Occipital lobe (tissue), 3 donors: ENCODE measurements at places on chromosomes 5 and 9. TPM values are rescaled to one million over a fixed set of nuclear protein-coding genes. Genes with fewer than 3 reads are reported as not detected.

DNA sequence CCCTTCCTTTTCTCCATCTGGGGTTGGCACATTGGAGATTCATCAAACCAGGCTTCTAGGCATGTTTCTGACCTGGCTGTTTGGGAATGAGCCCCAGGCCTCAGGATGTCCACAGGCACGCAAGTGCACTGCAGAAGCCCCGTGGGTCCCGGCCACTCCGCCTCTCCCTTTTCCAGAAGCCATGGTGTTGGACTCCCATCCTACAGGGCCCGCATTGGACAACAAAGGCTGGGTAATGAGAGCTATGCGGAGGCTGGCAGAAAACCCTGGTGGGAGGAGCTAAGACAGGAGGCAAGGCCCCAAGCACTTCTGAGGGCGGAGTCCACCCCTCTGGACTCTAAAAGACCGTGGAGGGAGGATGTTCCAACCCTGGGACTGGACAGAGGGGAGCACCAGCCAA lies 160.6 kb downstream of the OLFM1 start:
- no peak for DNase-seq

DNA sequence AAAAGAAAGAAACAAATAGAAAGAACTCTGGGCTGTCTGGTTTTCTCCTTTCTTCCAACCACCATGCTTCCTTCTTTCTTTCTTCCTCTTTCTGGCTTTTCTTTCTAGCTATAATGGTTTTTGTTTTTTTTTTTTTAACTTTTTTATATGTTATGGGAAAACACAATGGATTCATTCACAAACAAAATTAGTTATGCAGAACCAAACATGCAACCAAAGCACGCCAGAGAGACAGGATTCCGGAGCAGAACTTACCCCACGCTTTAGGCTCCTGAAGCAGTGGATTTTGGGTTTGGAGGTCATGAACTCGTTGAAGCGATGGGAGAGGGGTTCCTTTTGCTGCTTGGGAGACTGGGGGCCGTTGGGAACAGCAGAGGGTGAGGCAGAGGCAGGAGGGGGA lies 88.3 kb downstream of the USP20 start:
- no peak for DNase-seq

GRCh38 chr5:3331819-3332218 lies 263.8 kb upstream of the IRX1 start:
- no peak for DNase-seq

DNA sequence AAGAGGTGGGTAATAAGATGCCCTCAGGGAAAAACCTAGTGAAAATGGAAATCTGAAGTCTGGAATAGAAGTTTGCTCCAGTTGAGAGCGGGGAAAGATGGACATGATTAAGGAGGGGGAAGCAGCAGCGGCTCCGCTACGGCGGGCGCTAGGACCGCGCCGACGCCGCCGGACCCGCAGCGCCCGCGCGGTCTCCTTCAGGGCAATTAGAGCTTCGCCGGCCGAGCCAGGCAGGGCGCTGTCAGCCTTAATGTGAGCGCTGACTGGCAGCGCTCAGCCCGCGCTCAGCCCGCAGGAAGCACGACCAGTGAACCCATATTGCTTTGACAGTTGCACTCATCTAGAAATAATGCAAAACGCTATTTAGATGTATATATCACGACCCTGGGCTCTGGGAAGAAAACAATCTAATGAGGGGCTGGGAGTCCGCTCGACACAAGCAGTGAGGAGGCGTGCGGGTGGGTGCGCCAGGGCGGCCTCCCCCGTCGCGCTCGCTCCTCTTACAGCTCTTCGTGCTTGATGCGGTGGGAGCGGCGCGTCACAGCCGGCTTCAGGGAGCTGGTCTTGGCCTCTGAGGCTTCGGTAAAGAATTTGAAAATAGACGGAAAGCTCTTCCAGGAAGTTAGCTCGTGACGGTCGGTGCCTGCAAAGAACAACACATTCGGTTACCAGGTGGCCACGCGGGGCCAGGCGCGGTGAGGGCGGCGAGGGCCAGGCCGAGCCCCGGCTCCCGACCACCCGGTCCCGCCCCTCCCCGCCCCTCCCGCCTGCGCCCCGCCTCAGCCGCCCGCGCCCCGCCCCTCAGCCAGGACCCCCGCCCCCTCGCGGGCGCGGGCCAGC lies 37.7 kb downstream of the NR2F1 start:
- DNase-seq = peak; percentile 75

DNA sequence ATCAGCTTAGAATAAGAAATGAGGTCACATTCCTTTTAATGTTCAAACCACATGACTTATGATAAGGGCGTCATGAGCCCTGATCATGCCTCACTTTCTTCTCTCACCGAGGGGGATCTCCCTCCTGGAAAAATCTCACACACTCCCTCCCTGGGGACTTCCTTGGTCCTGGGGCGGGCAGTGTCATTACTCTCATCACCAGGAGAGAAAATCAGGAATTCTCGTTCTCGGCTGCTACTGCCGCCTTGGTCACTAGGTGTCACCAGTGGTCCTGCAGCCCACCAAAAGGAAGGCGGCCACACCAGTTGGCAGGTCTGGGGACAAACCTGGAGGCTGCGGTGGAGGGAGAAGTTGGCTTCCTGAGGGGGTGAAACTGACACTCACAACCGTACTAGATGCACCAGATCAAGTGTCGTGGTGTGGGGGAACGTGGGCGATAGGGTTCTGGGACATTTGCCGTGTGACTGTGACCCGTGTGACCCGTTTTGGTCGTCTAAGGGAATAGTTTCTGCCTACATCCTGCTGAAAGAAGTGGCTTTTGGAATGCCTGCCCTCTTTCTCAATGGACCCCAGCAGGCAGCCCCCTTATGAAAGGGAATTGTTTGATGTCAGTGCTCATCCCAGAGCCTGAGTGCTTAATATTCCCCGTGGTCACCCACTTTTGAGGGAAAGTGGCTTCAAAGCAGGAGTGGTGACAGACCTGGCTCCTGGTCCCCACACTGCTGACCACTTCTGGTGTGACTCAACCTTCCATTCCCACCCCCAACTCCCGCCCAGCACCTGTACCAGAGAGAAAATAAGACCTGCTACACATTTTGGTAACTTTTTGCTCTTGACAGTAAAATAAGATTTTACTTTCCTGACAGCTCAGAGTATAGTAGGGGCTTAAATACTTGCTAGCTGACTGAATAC lies 63.2 kb downstream of the ACER2 start:
- DNase-seq = peak; percentile 64

DNA sequence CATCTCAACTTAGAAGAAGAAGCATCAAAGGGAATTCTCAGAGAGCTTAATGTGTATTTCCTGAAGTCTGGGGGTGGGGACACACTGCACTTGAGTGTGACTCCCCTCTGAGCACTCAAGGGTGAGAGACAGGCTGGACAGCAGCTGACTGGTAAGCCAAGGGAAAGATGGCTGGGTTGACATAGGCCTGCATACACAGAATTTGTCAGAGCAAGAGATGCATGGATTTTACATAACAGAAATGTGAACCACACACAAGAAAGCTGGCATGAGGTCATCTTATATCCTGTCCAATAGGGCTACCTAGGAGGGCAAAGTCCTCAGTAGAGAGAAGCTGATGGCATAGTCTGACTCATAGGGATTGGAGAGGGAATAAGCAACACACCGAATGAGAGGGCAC lies 114.3 kb upstream of the EPB41L4A start:
- DNase-seq = no peak

GRCh38 chr5:96771395-96771794 lies 36.4 kb downstream of the ERAP1 start:
- no peak for DNase-seq

DNA sequence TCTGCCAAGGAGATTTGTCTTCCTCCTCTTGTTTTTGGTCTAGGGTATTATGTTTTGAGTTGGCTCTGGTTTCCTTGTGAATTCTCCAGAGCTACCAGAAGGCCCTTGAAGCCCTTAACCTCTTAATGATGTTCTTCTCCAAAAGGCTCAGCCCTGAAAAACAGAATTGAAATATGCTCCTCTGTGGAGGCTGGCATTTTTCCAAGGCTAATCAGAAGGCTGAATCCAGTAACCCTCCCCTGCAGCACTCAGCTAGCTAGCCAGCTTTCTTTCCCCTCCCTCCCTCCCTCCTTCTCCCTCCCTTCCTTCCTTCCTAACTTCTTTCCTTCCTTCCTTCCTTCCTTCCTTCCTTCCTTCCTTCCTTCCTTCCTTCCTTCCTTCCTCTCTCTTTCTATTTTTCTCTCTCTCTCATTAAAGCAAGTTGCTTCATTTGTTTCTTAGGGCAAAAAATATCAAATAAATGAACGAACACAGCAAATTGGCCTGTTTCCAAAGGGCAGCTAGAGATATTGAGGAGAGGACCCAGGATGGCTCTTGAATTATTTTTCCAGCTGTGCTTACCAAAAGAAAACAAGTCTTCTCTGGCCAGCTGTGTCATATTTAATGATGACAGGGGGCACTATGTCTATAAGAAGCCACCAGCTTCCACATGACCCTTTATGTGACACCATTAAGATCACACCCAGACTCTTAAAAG lies 38.7 kb downstream of the JAKMIP2 start:
- DNase-seq = no peak

DNA sequence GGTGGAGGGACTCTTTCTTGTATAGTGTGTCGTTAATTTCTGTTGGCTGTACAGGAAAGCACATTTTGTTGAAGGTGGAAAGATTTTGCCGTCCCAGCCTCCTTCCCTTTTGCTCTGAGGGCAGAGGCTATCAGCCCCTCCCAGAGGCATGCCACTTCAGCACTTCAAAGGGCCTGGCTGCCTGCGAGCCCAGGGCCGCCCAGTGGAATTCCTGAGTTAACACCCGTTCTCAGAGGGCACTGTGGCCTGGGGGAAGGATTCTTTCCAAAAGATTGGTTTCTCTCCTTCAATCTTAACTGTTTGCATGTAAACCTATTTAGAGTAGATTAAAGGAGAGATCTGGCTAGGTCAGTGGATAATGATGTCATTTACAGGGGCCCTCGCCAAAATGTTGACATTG lies 238.6 kb downstream of the FANCC start:
- DNase-seq = no peak

DNA sequence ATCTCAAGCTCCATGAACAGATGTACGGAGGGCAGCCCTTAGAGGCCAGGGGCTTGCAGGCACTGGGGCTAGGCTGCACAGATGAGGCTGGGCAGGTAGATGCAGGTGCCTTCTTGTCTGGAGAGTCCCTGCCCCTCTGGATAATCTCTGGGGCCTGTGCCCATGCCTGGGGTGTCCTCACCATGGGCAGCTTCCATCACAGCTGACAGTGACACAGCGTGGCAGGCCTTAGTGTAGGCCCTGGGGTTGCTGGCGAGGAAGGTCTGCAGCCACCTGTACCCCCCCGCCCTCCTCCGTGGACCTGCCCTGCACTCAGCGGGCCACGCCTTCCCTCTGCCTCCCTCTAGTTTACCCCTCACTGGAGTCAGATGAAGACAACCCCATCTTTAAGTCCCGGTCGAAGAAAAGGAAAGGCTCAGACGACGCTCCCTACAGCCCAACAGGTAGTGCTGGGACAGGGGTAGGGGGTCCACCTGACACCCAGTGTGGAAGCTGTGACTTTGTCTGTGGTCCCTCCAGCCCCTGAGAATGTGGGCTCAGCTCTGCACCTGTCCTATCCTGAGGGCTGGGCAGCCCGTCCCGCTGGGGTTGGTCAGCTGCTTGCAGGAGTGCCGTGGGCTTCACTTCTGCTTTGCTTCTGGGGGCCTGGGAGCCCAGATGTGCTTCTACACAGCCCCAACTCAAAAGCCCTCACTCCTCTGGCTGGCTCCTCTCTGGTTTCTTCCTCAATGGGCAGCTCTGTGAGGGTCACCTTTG lies 98.4 kb downstream of the PHF2 start:
- no peak for DNase-seq

GRCh38 chr9:13787234-13787833 lies 507.8 kb upstream of the MPDZ start:
- no peak for DNase-seq

The ZMAT2 gene
- 47.1 TPM for total RNA-seq

The RAB3C gene
- 38.1 TPM for total RNA-seq

The NEUROG1 gene
- total RNA-seq = 1.1 TPM

The PROB1 gene
- 0.16 TPM for total RNA-seq

The SLC36A3 gene
- total RNA-seq = not detected

The GNA14 gene
- 0.31 TPM for total RNA-seq
